ENCODE measurements at places on chromosomes 11 and 22.

GRCh38 chr11:118406599-118407166 lies 5.3 kb downstream of the ATP5MG start:
- no peak for DNase-seq

GRCh38 chr11:20670932-20671403 lies 1.6 kb downstream of the NELL1 start:
- no peak for DNase-seq

GRCh38 chr11:44946263-44946662 lies 4.4 kb downstream of the TP53I11 start:
- no peak for DNase-seq

DNA sequence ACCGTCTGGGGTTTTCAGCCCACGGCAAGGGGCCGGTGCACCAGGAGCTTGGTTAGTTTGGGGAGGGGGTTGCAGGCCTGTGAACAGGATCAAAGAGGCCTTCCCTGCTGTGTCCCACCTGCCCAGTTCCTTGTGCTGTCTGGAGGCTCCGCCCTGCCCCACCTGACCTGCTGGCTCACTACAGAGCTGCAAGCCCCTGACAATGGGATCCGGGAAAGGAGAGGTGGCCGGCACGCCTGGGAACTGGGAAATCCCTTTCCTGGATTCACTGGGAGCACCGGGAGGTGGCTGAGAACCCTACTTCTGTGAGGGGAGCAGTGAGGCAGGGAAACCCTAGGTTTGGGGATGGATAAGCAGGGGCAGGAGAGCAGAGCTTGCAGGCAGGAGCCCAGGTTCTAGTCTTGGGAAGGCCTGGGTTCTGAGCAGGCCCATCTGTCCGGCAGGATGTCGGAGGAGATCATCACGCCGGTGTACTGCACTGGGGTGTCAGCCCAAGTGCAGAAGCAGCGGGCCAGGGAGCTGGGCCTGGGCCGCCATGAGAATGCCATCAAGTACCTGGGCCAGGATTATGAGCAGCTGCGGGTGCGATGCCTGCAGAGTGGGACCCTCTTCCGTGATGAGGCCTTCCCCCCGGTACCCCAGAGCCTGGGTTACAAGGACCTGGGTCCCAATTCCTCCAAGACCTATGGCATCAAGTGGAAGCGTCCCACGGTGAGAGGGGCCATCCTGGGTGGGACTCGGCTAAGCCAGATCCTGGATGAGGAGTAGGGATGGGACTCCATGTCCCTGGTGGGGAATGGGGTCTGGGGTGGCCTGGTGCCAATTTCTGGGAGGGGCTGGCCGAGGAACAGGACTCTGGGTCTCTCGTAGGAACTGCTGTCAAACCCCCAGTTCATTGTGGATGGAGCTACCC lies 786 bp downstream of the CAPN1 start:
- peak; percentile 31 for DNase-seq

GRCh38 chr11:63882555-63883242 lies 34.3 kb downstream of the RCOR2 start:
- no peak for DNase-seq

DNA sequence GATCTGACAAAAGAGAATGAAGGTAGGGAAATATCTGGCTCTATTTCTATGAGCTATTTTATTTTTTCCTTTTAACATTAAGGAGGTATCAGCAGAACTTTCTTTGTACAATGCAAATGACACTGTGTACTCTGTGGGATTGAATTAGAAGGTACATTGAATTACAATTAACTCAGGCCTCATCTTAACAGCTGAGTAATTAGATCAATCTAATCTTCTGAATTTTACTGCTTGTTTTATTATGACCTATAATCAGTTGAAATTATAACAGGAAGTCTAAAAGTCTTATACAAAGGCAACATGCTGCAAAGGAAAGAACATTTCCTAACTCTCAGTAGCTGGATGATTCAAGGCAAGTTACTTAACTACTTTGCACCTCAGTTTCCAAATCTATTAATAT lies 69.8 kb downstream of the RELT start:
- DNase-seq = no peak

DNA sequence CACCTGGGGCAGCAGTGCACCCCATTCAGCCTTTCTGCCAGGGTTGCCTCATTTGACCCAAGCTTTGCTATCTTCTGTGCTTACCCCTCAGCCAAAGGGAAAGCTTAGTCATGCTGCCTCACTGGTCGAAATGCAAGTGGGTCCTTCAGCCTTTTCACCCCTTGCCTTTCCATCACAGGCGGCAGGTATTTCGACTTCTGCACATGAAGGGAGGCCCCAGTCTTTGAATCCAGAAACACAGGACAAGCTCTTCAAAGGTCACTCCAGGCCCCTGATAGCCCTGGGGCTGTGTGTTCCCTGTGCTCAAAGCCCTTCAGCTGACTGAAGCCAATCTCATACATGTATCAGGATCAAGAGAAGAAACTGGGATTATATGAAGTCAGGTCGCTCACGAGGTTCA lies 129.7 kb downstream of the SNX19 start:
- DNase-seq = no peak
